ENCODE measurements at places on chromosomes 11 and 22. TPM values are rescaled to one million over a fixed set of nuclear protein-coding genes. Genes with fewer than 3 reads are reported as not detected.

Gene MRPL21
- polyA plus RNA-seq, result 86.2 TPM

Gene OR52N4
- not detected for polyA plus RNA-seq

Gene NAALADL1
- polyA plus RNA-seq, result not detected

Gene APOA4
- 548 TPM for polyA plus RNA-seq

Gene SEPTIN3
- polyA plus RNA-seq, result 1.6 TPM

Gene OR8D1
- not detected for polyA plus RNA-seq

DNA sequence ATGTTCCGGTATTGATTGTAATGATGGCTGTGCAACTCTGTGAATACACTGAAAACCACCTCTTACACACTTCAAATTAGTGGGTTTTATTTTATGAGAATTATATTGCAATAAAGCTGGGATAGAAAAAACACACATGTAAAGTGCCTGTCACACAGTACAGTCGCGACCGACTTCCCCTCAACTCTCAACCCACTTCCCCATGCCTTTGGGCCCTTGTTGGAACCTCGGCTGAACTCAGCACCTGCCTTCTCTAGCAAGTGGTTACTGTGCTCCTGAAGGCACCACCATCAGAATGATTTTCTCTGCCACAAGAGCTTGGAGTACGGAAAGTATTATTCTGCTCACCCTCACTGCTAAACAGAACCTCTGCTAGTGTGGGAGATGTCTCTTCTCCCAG is 13.5 kb downstream of the KCNJ1 start:
- no peaks in the 10 kb centered on the region for H3K4me1 ChIP-seq
- H3K27me3 ChIP-seq, result no peaks in the 10 kb centered on the region
- no peaks in the 10 kb centered on the region for H3K36me3 ChIP-seq
- H3K4me3 ChIP-seq, result no peak overlapping the region
- DNase-seq, result no peak

GRCh38 chr11:82049199-82049598 is 684.5 kb downstream of the FAM181B start:
- H3K4me3 ChIP-seq, result no peak overlapping the region
- H3K27ac ChIP-seq, result no peak overlapping the region
- no peaks in the 10 kb centered on the region for H3K27me3 ChIP-seq
- no peaks in the 10 kb centered on the region for H3K4me1 ChIP-seq

DNA sequence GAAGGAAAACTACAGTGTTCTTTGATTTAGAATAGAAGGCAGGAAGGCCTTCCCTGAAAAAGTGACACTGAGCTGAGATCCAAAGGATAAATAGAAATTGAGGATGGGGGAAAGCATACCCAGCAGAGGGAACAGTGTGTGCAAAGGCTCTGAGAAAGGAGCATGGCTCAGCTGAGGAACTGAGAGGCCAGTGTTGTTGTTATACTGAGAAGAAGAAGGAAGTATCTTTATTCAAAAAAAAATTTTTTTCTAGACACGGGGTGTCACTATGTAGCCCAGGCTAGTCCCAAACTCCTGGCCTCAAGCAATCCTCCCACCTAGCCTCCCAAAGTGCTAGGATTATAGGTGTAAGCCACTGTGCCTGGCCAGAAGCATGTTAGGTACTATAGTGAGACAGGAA is 3.5 kb upstream of the PIK3C2A start:
- H3K27me3 ChIP-seq, result no peaks in the 10 kb centered on the region
- peaks cover 5% of the 10 kb centered on the region for H3K4me1 ChIP-seq
- DNase-seq, result no peak
- H3K36me3 ChIP-seq, result no peaks in the 10 kb centered on the region

- no peak overlapping the region for H3K4me3 ChIP-seq
- DNase-seq, result no peak
- H3K36me3 ChIP-seq, result no peaks in the 10 kb centered on the region
- H3K27ac ChIP-seq, result no peak overlapping the region
- H3K27me3 ChIP-seq, result no peaks in the 10 kb centered on the region
- no peaks in the 10 kb centered on the region for H3K4me1 ChIP-seq
Observed at GRCh38 chr11:6240781-6241180, 1.9 kb downstream of the CNGA4 start.

- DNase-seq, result no peak
- H3K36me3 ChIP-seq, result no peaks in the 10 kb centered on the region
- H3K4me1 ChIP-seq, result peaks cover 24% of the 10 kb centered on the region
- H3K27me3 ChIP-seq, result no peaks in the 10 kb centered on the region
Observed at GRCh38 chr11:68043029-68043348, 4.2 kb downstream of the TCIRG1 start.

GRCh38 chr22:26847816-26848215 is 190.4 kb downstream of the MIAT start:
- H3K27ac ChIP-seq, result no peak overlapping the region
- DNase-seq, result no peak
- H3K27me3 ChIP-seq, result peaks cover 20% of the 10 kb centered on the region

GRCh38 chr11:35144136-35144741 is 5.3 kb downstream of the CD44 start:
- H3K4me3 ChIP-seq, result no peak overlapping the region
- peaks cover 12% of the 10 kb centered on the region for H3K27me3 ChIP-seq
- no peak overlapping the region for H3K27ac ChIP-seq
- no peaks in the 10 kb centered on the region for H3K4me1 ChIP-seq
- H3K36me3 ChIP-seq, result no peaks in the 10 kb centered on the region
- DNase-seq, result no peak

DNA sequence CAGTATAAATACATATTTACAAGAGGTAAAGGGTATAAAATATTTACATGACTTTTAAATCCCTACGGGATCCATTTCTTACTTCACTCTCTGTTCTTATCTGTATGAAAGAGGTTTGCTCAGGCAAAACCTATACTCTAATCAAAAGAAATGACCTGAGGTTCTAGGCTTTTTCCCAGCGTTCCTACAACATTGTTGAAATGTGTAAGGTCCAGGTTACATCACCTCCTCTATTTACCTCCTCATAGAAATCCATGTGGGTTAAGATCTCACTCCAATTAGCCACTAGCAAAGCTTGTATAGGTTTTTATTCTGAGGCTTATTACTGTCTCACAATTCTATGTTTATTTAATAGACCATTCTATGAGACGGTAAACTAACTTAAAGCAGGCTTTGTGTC is 12.0 kb upstream of the OR51L1 start:
- no peaks in the 10 kb centered on the region for H3K27me3 ChIP-seq
- no peak for DNase-seq
- H3K27ac ChIP-seq, result no peak overlapping the region
- H3K4me1 ChIP-seq, result no peaks in the 10 kb centered on the region
- no peaks in the 10 kb centered on the region for H3K36me3 ChIP-seq

- no peaks in the 10 kb centered on the region for H3K36me3 ChIP-seq
- no peaks in the 10 kb centered on the region for H3K27me3 ChIP-seq
- H3K27ac ChIP-seq, result no peak overlapping the region
- no peak for DNase-seq
Observed at GRCh38 chr11:2530855-2531200, 86.0 kb downstream of the KCNQ1 start.

GRCh38 chr11:84173078-84173477 is 886.9 kb upstream of the CCDC90B start:
- no peak overlapping the region for H3K27ac ChIP-seq
- H3K4me1 ChIP-seq, result no peaks in the 10 kb centered on the region
- no peak for DNase-seq

DNA sequence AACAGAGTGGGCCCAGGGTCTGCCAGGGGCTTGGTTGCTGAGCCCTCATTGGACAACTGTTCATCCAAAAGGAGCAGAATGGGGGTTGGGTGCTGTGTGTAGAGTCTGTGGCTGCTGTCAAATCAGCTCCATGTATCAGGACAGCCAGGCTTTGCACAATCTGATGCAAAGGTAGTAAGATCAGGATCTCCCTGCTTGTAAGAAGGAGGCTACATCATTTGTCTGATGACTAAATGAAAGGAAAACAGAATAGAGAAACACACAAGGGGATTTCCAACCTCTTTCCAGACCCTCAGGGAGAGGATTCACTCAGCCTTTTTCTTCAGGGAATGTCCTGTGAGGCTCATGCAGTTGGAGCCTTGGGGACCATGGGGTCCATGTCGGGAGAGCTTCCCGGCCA is 7.2 kb downstream of the MICAL2 start:
- no peaks in the 10 kb centered on the region for H3K27me3 ChIP-seq
- no peaks in the 10 kb centered on the region for H3K36me3 ChIP-seq
- no peak for DNase-seq
- H3K27ac ChIP-seq, result peak overlapping the region; percentile 82

GRCh38 chr11:92397221-92397755 is 172.7 kb downstream of the FAT3 start:
- no peaks in the 10 kb centered on the region for H3K4me1 ChIP-seq
- H3K27ac ChIP-seq, result no peak overlapping the region
- H3K4me3 ChIP-seq, result no peak overlapping the region
- no peak for DNase-seq

All from hepatocyte (in vitro differentiated cells).